ENCODE measurements at places on chromosomes 2 and 18.

DNA sequence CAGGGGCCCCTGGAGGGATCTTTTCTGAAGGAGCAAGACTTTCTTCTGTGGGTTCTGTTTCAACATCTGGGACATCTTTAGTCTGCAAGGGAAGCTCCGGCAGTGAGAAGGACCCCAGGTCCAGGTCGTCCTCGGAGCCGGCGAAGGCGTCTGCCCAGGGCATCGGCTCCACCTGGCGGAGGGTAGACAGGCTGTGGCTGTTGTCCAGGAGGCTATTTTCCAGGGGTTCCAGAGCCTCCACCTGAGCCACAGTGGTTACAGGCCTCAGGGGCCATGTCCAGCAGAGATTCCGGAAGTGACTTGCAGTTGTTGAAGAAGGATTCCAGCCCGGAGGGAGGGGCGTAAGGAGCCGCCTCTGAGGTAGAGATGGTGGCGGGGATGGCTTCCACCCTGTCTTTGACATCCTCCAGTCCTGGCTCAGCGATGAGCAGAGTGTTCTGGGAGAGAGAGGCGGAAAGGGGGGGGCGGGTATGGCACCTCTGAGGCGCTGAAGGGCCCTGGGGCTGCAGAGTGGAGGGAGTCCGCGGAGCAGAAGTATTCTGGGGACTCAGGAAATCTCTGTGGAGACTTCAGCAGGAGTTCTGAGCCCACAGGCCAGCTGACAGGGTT is 891.3 kb upstream of the LRRTM1 start:
- DNase-seq: no peak

DNA sequence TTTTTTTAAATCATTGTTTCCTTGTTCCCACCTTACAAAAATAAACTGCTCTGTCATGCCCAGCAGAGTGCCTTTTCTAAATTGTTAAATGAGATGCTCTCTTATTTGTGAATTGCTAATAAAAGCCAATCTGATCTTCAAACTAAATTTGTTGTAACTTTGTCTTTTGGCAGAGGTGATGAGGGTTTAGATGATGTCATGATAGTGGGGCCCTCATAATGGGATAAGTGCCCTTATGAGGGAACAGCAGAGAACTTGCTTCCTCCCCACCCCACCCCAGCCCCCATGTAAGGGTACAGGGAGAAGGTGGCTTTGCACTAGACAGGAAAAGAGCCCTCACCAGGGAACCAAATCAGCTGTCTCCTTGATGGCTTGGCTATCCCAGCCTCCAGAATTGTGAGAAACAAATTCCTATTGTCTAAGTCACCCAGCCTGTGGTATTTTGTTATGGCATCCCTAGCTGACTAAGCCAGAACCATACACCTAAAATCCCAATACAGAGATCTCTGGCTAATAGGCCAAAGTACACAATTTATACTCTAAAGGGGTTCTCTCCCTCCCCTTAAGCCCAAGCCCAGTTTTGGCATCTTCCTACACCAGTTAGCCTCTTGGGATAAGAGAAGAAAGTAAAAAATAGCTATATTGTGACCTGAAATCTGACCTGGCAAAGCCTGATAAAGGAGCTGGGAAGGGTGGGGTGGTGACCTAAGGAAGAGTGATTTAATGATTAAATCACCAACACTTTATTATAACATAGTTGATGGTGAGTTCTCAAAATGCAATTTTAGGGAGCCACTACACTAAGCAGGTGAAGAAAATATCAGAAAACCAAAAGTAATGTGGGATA is 40.3 kb upstream of the HNRNPA3 start:
- peak; percentile 79 for DNase-seq

DNA sequence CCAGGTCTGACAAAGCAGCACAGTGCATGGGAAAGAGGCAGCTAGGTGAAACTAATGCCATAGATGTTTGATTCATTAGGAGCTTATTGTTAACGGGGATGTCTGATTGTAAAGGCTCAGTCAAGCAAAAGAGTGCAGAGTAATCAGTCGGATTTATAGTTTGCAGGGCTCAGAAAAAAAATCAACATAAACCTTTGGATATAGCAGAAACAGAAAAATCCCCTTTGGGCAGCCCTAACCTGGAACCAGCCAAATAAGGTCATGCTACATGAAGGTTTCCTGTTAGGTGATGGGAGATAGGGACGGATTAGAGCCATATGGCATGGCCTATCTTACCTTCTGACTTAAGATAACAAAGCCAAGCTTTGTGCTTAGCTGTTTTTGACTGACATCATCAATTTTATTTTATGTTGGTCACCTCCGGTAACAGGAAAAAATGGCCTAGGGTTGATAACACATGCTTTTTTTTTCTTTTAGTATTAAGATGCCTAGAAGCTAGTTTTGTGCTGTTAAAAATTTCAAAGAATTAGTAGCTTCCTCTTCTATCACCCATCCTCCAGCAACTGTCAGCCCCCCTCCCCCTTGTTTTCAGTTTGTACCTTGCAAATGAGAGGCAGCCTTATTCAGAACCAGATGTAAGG is 60.7 kb upstream of the ZEB2 start:
- no peak for DNase-seq

DNA sequence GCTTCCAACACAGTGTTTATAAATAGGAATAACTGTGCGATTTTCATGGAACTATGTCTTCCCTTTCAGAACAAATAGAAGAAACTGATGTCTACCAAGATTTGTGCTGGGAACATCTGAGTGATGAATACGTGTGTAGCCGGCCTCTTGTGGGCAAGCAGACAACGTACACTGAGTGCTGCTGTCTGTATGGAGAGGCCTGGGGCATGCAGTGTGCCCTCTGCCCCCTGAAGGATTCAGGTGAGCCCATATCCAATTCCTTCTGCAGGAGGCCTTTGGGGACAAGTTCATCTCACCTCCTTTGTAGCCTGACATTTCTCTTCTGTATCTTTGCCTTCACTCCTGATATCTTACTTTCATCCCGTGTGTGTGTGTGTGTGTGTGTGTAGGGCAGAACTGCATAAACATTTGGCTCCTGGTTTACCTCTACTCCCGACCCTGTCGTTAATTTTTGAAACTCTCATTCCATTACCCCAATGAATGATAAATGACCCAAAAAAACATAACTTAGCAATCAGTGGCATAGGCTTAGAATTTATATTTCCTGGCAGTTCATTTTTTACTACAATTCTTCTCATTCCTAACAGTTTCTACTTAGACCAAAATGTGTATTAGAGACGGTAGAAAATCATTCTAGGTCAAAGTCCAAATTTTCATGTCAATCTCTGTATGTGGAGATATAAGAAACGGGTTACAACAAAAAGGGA is 111.0 kb upstream of the RASGRP3 start:
- DNase-seq: no peak

DNA sequence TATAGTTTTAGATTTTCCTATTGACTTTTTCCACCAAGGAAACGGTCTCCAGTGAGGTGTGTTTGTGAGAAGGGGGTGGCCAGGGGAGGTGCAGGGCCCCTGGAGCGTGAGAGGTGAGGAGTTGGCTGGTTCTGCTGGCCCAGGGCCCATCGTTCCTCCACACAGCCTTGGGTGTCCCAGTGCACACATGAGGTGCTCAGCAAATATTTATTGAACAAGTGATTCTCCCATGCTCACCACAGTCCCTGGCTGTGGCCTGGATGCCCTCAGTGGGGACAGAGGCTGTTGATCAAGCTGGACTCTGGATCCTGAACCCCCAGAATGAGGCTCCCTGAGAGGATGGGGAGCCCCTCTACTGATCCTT is 5.0 kb downstream of the HAAO start:
- DNase-seq: no peak

GRCh38 chr2:30732876-30733275 is 74.4 kb downstream of the CAPN13 start:
- DNase-seq: no peak

GRCh38 chr2:170155022-170155722 is 22.8 kb upstream of the MYO3B start:
- peak; percentile 22 for DNase-seq

GRCh38 chr2:35035883-35036282 is 1319.7 kb upstream of the CRIM1 start:
- DNase-seq: no peak

DNA sequence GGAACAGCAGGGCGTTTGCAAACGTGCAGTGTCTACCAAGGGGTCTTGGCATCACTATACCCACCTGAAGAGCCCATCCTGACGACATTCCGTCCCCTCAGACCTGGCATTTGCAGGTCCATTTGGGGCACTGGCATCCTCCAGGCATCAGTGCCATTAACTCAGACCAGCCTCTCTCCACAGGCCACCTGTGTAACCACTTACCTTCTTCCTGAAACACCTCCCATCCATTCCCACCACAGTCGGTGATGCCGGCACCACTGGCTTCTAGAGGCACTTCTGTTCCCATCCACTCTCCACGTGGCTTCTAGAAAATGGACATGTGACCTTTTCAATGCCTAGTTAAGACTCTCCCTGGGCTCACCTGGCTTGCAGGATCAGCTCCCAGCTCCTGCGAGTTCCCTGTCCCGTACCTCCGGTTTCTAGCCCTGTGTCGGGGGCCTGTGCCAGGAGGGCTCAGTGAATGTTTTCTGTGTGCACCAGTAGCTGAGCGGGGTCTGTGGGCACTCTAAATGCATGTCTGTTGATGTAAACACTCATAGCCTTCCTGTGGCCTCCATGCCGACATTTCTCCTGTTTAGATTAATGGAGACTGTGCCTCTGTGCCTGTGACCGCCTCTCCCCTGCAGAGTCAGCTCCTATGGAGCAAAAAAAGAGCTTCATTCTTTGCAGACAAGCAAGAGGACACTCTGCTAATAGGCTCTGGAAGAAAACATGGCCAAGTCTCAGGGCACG is 458.0 kb upstream of the HS6ST1 start:
- no peak for DNase-seq

DNA sequence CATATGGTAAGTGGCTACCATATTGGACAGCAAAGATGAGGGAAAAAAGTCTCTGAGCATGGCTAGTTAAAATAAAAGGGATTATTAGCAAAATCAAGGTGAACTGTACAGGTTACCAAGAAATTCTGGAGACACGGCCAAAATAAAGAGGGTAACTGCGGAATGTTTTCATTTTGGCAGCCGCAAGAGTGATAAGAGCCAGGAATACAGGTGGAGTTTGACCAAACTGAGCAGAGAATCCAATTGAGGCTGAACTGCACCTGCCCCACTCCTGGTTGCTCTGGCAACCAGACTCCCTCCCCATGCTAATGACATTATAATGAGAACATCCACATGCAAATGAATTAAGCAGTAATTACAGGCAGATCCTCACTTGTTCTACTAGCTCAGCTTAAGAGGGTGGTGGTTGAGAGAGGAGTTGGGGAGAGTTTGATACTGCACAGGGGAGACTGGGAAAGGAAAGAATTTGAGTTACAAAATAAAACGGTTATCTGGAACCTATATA is 18.8 kb upstream of the EPHA4 start:
- no peak for DNase-seq

GRCh38 chr2:38835015-38835601 is 40.6 kb downstream of the DHX57 start:
- peak; percentile 37 for DNase-seq

Measured in HFFc6 (cell line).